Activated T-cell treated with anti-CD3 and anti-CD28 coated beads, Interleukin-2, amount 50 U/mL, for 4 hours (primary cell): ENCODE measurements at places on chromosomes 13 and 19. TPM values are rescaled to one million over a fixed set of nuclear protein-coding genes. Genes with fewer than 3 reads are reported as not detected.

GRCh38 chr13:105991131-105991530 lies 544.3 kb downstream of the EFNB2 start:
- no peak for DNase-seq

The CGB3 gene
- not detected for total RNA-seq

DNA sequence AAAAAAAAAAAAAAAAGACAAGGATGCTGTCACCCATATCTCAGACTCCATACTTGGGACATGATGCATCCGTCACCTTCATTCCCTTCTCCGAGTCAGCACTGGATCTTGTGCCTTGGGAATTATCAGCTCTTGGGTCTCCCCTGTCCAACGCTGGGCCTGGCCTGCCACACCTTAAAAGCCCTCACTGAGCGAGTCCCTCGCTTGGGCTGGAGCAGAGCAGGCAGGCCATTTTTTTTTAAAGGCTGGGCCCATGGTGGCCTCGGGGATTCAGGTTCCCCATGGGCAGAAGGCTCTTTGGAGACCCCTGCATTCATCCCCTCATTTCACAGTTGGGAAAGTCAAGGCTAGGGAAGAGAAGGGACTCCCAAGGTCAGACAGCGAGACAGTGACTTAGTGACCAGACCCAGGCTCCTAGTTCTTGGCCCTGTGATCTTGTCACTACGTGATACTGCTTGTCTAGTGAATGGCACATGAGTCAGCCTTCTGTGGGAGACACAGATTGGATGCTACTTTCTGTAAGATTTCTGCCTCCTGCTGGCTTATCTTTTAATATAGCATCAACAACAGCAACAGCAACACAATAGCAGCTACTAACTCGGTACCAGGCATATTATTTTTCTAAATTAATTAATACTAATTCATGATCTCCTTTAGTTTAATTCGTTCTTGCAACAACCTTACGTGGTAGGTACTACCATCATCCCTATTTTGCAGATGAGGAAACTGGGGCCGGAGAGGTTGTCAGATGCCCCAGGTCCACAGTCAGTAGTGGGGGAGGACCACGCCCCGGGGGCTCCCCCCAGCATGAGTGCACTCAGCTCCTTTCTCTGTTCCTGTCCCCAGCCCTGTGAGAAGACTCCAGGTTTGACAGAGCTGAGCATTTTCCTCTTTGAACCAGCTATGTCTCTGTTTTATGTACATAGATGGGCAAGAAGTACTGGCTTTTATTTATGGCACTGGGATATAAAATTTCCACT lies 27.4 kb upstream of the ZNF536 start:
- DNase-seq: no peak

The ZNF738 gene
- total RNA-seq: 7.1 TPM

DNA sequence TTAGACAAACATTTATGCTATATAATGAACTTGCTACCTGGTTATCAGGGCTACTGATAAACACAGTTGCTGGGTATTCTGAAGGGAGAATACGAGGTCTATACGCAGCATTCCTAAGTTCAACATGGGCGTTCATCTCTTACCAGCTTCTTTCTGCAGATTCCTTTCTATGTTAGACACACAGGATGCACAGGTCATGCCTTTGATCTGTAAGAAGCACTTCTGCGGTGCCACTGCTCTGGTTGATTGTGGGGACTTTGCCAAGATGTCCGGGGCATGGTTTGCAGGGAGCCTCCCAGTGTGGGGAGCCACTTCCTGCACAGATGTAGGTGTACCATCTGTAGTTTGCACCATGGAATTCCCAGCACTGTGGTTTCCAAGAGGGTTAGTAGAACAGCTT lies 40.9 kb downstream of the ATP7B start:
- no peak for DNase-seq

DNA sequence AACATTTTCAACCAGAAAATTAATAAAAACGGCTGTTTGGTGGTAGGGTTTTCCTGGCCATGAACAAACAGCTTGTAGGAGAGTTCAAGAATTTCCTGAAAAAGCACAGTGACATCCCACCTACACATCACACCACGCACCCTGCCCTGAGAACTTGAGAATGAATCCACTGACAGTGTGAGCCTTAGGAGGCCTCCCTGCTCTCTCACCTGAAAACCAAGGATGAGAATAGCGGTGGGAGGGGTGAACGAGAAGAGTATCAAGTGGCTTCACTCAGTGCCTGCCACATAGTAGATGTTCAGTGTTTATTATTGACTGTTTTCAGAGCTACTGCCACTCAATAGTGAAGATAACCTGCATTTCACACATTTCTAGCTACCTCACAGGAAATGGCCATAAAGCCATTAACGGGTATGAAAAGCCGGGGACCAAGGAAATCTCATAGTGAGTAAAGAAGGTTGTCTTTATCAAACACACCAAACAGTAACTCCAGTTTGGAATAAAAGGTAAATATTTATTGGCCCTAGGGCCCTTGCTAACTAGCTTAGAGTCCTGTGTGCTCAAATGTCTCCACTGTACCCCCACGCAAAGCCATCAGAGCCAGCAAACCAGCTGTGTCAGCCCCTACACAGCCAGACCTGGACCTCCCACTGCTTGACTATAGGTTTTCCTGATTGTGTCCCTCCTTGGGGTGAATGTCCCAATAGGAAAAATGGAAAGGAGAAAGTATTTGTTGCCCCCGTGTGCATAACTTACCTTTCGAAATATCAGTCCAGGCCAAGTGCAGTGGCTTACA lies 40.6 kb downstream of the TPT1 start:
- no peak for DNase-seq

DNA sequence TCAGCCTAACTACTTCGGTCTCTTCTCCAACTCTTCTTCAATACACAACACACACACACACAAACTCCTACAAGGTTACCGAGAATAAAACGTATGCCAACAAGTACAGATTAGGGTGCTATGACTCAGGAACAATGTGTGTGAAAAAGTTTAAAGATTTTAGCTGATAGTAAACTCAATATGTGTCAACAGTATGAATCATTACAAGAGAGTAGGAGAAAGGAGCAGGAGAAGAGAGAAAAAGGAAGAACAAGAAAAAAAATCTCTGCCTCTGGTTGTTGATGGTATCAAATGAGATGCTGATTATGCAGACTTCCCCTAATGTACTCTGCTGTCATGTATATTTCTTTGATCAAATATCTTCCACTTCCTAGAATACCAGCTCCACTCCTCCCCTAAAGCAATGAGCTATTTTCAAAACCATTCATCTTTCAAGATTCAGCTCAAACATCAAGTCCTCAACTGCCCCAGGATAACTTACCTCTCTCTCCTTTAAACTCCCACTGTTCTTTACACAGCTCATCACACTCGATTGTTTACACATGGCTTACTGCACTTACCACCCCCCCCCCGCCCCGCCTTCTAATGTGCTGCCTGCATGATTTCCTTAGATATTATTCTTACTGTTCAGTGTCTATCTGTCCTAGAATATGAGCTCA lies 95.6 kb downstream of the FAM216B start:
- no peak for DNase-seq
